ENCODE measurements at places on chromosomes 2 and 18.
A peak's percentile ranks its signal among the peaks of the same experiment; 100 is the strongest.

- no peak for DNase-seq
These were observed 36.2 kb upstream of the MAT2A start for GRCh38 chr2:85502720-85503119.

DNA sequence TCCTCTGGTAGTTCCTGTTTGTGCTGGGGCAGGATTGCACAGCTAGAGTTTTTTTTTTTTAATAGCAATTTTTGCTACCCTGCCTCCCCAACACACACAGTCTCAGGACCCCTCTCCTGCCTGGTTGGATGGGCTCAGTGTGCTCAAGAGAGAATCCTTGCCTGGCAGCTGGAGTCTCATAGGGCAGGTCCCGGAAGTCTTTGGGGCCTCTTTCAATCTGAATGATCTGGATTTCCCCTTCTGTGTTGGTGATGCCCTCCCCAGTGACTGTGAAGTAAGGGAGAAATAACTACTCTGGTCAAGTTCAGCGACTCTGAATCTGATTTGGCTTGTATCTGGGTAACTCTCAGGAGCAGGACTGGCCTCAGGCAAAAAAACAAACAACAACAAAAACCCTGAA, 220.6 kb upstream of the LRRTM1 start:
- no peak for DNase-seq

DNA sequence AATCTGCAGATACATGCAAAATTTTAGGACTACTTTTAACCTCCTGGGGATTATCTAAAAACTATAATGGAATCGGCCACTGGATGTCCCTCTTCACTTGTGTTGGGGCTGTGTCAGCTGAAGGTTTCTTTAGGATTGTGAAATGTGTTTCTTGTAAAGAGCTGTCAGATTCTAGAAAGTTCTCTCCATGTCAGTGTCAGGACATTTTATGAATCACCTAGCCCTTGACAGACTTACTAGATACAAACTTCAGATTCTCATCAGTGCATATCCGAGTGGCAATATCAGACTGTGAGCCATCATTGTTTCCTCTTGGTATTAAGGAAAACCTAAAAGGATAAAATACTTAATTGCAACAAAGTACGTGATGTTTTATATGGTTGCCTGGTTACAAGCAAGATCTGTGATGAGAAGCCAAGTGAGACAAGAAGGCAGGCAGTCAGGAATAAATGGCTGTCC, 107.3 kb downstream of the CPS1 start:
- DNase-seq, result no peak

DNA sequence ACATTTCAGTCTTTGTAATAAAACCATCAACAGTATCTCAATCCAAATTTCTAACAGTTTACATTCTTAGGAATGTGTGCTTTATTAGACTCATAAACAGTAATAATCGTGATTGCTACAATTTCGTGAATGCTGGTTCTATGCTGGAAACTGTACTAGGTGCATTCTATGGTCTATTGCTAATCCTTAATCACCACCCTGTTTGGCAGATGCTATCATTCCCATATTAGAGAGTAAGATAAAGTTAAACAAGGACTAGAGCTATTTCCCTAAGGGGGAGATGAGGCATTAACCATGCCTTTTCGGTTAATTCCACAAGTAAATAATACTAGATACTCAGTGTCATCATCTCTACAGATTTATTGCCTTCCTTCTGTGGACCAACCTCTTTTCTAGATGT, 244.0 kb downstream of the PAX3 start:
- no peak for DNase-seq

GRCh38 chr2:23630961-23631360, 246.0 kb downstream of the KLHL29 start:
- no peak for DNase-seq

DNA sequence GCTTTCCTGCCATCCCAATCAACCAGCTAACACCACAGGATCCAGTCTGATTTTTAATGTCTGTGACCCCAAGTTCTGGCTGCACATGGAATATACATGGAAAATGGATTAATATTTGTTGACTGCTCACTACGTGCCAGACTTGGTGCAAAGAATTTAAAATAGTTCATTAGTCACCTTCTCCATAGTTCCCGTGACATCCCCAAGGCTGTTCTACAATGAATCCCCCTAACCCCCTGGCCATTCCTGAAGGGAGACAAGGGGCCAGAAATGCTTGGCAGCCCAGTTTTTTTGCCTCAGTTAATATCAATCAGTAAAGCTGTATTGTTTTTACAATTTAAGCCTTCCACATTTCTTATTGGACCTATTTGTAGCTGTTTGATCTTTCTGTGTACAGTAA, 71.0 kb upstream of the ST3GAL5 start:
- no peak for DNase-seq

DNA sequence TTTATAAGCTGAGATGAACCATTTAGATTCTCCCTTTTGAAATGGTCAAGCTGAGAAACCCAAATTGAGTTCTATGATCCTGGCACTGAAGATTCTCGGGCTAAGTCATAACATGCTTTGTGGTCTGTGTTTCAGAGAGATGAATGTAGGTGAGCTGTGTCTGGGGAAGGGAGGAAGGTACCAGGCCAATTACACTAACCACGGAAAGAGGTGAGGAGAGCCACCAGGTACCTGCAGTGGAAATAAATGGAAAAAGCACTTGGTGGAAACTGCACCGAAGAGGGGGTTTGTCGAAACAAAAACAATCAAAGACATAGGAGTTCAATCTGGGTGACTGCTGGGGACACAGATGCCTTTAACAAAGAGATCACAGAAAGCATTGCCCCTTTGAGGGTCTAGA, 963 bp upstream of the MRPL44 start:
- DNase-seq, result no peak

- DNase-seq, result no peak
These were observed 214.8 kb downstream of the SP3 start for GRCh38 chr2:173750353-173750801.

- no peak for DNase-seq
These were observed 126.3 kb downstream of the HDAC4 start for GRCh38 chr2:239274391-239275043.

DNA sequence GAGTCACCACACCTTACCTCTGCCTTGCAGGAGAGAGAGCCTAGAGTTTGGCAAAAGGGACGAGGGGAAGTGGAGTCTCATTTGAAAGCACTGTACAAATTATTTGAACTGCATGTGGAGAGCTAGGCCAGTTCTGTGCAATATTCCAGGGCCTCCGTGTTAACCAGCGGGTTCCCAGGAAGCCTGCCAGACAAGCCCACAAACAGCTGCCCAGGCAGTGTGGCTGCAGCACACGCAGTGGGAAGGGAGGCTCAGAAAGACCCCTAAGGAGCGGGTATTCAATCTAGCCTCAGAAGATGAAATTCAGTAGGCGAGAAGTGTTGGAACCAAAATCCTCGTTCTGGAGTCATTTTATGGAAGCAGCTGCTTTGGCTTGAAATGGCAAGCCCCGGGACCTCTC, 30.7 kb downstream of the CNGA3 start:
- peak; percentile 14 for DNase-seq

GRCh38 chr18:5175378-5175777, 21.7 kb downstream of the AKAIN1 start:
- no peak for DNase-seq

DNA sequence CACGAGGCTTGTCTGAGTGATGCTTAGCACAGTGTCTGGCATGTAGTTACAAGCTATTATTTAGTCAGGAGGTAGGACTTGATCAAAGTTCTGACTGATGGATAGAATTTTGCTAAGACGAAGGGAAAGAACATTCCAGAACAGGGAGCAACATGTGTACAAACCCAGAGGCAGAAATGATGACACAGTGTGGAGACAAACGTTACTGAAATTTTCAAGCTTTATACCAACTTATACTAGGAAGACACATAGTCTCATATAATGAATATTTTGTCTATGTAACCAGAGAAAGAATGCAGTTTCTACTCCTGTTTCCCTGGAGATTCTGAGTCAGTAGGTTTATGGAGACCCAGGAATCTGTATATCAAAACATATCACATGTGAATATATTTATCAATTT, 123.4 kb downstream of the FAM124B start:
- no peak for DNase-seq

- no peak for DNase-seq
These were observed 164.8 kb downstream of the MYCN start for GRCh38 chr2:16104949-16105668.

DNA sequence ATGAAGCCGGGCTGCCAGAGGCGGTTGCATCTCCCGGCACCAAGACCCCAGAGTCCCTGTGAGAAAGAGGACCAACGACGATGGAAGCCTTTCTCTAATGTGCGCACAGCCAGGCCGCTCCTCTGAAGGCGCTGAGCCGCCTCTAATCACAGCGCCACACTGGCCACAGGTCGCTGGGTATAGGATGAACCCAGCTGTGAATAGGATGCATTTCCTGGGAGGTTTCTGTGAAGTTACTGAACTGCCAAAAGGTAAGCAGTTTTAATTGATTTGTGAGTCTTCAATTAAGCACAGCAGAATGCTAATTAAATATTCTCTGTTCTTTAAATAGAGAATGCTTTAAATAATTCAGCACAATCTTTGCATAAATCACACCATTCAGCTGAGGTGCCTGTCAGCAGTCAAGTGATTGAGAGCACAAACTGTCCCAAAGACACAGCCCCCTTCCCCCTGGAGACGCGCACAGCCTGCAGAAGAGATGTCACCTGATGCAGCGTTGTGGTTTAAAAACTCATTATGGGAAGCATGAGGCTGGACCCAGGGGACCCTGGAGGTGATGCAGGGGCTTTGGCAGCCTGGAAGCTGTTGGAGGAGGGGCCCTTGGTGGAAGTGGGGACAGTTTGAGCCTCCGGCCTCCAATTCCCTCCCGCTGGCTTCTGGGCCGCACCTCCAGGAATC, 98.1 kb downstream of the RTP5 start:
- peak; percentile 27 for DNase-seq

DNA sequence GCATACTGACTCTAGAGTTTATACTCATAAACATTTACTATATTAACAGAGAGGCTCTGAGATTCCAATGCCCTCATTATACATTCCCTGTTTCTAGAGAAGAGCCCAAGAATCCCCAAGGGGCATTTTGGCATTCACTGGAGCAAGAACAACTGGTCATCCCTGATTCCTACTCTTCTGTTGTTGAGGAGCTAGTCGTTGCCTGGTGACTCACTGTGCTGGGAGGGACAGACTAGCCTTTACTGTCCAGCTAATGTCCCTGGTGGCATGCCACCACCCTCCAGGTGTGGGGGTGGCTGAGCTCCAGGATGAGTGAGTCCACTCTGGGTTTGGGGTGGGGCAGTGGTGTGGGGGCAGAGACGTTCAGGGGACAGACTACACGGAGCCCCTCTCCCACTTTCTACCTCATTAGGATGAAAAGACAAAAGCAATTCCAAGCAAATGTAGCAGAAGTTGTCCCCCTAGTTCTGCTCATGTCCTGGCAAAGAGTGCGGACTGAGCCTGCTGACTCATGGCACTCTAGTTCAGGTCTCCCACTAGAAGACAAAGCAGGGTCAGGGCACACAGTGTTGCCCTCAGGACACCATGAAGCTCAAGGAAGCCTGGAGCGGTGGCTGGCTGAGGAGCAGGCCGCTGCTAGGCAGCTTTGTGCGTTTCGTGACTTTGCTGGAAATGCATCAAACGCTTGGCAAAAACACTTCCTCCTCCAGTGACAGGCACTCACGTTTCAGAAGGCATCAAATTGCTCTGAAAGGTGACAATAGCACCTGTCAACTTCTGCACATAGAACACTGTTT, 49.4 kb downstream of the RHOB start:
- no peak for DNase-seq

GRCh38 chr18:79982736-79983135, 5.6 kb downstream of the TXNL4A start:
- no peak for DNase-seq
